ENCODE measurements at places on chromosomes 12 and 14.

DNA sequence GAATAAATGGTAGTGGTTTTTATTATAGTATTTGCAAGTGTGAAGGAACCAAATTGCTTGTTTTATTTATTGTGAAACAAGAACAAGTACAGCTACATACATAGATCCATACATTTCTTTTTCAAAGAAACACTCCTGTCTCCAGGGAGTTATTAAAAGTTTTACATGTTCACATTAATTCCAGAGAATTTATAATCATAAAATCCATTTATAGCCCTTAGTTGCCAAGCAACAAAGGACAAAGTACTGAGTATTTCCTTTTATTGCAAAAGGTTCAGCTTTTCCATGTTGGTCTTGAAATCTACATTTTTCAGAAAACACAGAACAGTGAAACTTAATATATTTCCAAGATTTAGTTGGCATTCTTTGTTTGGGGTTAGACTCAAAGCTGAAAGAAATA, 9.5 kb downstream of the MYRFL start:
- no peak for DNase-seq

GRCh38 chr12:114666746-114667668, 17.0 kb downstream of the TBX3 start:
- DNase-seq, result peak; percentile 53

- no peak for DNase-seq
These were observed 338.6 kb downstream of the APAF1 start for GRCh38 chr12:98983647-98984046.

DNA sequence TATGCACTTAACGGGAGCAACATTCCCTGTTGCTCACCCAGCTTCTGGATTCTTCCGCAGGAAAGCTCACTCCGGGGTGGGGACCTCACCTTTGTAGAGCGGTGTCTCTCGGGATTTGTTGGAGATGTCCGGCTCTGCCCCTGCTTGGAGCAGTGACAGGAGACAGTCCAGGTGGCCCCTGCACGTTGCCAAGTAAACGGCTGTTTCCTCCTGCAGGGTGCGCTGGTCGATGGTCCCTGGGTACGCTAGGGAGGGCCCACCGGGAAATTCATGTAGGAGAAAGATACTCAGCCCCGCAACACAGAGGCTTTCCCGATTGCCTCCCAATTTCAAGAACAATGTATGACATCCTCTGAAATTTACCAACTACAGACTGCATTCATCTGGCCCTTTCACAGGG, 23.1 kb downstream of the ASB2 start:
- DNase-seq, result no peak

DNA sequence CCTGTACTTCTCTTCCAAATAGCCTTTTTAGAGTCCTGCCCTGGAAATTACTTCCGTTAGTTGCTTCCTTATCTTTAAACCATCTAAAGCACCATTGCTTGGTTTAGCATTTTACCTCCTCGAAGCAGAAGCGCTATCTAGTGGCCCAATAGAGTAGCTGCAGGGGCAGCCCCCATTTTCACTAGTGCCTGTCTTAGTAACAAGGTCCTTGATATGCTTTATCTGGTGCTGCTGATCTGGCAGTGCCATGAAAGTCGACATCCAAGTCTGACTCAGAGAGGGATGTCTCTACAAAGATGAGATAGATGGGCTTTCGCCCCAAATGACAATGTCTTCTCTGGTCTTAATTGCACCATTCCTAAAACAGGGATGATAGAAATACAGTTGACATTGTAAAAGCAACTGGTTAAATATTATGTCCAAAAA, 25.0 kb upstream of the CIT start:
- DNase-seq, result peak; percentile 61

Measured in kidney (tissue), 22 donors.